ENCODE measurements at places on chromosomes 4 and X.

DNA sequence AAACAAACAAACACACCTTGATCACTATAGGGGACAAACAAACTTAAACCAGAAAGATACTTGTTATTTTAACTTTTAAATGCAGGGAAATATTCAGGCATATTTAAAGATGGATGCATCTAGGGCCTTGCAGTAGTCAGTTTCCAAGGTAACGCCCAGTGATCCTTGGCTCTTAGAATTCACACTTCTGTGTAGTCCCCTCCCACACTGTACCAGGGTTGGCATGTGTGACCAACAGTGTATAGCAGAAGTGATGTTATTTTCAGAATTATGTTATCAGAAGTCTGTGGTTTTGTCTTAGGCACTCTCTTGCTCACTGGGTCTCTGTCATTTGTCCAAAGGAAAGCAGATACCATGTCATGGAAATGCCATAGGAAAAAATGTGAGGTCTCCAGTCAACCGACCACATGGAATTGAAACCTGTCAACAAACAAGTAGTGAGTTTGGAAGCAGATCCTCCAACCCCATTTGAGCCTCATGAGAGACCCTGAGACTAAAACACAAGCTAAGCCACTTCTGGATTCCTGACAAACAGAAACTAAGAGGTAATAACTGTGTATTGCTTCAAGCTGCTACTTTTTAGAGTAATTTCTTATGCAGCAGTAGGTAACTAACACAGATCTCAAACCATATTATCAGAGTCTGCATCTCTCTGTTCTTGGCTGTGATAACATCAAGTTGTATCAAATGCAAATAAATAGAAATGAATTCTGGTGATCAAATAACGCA is 670.3 kb downstream of the KCTD8 start:
- DNase-seq, result no peak

DNA sequence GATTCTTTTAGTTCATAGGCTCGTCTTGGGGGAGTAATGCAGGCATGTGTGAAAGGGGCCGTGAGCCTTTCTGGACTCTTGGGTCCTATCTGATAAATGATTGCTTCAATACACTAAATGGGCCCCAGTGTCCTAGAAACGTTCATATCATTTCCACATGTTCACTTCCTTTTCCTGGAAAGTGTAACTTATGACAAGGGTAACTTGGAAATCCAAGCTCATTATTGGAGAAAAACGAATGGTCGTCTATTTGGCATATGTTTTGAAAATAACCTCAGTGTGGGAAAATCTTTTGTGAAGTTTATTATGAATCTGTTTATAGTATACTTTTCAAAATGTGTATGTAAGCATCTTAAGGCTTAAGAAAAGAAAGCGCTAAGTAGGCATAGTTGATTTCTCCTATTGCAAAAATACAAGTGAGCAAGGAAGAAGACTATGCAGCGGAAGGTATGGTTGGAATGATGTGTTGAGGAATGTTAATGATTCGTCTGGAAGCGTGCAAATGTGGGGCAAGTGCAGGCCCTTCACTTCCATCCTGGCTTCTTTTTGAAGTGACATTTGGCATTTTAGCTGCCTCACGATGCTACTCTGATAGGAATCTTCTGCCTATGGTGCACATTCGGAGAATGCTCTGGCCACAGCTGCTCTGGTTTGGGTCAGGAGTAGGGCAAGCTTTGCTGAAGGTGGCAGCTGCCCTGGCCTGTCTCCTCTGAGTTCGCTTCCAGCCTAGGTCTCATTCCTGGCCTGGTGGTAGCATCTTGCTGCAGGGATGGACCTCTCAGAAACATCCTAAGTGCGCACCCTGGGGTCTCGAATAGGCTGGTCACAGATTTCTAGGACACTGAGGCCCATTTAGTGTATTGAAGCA is 49.5 kb upstream of the STOX2 start:
- DNase-seq, result no peak

DNA sequence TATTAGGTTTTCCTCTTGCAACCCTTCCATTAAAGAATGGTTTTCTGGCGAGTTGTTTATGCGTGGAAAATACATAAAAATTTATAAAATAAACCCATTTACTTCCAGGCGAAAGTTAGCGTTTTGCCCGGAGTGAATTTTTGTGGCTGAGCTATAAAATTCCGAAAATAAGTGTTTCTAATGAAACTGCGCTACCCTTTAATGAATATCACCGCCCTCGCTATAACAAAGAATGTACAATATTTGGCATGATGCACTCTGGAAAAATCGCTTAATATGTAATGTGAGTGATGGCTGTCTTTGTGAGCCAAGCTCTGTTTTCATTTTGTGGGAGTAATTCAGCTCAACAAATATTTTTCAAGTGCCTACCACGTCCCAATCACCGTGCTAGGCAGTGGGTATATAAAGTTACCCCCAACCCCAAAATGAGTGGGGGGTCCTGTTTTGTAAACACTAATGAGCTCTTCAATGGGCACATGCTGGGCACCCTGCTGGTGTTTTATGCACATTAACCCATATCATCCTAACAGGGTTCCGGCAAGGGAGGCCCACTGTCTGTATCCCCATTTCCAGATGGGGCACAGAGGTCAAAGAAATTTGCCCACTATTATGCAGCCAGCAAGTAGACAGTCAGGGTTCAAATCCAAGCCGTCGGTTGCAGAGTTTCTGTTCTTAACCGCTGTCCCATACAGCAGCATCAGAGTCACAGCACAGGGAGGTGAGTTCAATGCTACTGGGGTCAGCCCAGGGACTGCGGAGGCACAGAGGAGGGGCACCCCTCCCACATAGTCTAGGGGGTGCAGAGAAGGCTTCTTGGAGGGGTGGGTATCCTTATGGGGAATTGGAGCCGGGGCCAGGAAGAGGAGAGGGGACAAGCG is 65.7 kb upstream of the STX18 start:
- DNase-seq, result no peak

- no peak for DNase-seq
These were observed 67.4 kb downstream of the CHRNA9 start for GRCh38 chr4:40402556-40402955.

GRCh38 chrX:84933956-84934556 is 69.6 kb upstream of the APOOL start:
- DNase-seq, result no peak

GRCh38 chr4:97987019-97987648 is 156.1 kb downstream of the STPG2 start:
- DNase-seq, result no peak

- DNase-seq, result no peak
These were observed 390.6 kb upstream of the ATOH1 start for GRCh38 chr4:93437991-93438390.

- DNase-seq, result no peak
These were observed 161.9 kb downstream of the PHF8 start for GRCh38 chrX:53882331-53882730.

GRCh38 chr4:138865765-138866164 is 149.8 kb upstream of the NOCT start:
- no peak for DNase-seq

DNA sequence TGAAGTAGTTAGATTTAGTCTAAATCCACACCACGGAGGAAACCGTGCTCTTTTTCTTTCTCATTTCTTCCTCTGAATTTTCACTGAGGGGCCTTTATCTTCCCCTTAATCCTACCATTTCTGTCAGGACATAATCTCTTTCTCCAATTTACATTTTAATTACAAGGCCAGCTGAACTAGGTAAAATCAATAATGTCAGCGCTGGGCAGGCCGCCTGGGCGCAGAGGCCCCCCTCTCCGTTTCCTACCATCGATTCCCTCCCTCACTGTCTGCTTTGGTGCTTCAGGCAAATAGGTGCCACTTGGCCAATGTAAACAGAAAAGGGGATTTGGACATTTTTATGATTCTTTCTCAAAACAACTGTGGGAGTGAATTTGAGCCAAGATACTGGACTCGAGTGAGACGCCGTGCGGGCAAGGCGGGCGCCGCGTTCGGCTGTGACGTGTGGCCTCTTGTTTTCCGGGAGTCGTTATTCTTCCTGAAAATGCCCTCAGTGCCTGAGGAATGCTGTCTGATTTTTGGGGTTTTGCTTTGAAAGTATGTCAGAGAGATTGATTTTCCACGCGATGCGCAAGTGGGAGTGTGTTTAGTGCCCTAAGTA is 22.6 kb downstream of the UVSSA start:
- no peak for DNase-seq

- no peak for DNase-seq
These were observed 56.3 kb downstream of the DTHD1 start for GRCh38 chr4:36337665-36338185.

DNA sequence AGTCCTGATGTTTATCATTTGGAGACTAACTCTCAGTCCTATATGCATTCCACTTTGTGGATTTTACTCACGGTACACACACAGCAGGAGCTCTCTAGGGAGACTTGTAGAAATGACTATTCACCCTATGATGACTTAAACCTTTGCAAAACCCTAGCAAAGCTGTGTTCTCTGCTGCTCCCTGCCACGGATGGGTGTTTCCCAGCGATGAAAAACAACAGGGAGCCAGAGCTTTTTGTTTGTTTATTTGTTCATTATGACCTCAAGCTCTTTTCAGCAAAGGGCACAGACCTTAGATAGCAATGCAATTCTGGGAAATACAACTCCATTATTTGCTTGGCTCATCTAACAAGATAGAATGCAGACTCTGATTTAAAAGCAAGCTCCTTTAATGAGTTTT is 156.6 kb downstream of the GRIA3 start:
- DNase-seq, result no peak

DNA sequence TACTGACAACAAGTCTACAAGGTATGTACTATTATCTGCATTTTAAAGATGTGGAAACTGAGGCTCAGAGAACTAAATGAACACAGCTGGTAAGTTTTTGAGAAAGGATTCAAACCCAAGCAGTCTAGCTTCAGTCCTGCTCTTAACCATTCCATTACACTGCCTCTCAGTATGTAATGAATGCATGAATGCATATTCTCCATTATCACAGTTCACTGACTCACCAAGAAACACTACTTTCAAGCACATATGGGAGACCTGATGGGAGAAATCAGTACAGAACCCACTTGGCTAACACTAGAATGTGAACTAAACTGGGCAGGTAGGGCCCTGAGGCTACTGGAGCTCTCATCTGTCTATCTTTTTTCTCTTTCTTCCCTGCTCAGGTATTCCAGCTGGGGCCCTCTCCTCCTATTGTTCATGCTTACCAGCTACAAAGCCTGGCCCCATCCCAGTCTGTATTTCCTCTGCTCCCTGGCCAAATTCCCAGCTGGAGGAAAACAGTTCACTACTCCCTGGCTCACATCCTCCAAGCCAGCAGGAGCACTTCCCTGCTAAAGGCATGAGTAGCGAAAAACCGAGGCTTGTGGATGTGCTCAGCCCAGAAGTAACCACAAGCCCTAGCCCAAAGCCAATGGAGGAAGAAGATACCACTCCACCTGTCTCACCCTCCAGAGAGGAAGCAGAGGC is 178.2 kb upstream of the ARHGEF9 start:
- no peak for DNase-seq

DNA sequence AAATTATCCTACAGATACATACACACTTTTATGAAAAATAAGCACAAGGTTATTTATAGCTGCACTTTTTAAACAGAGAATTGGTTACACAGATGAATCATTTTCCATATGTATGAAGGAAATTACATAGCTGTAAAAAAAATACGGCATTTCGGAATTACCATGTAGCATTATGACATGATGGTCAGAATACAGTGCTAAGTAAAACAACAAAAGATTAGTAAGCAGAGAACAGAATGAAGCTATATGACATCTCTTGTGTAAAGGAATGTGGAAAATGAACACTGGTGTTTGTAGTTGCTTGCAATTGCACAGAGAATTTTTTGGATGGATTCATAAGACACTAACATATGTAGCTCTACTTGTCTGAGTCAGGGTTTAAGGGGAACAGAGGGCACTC is 1222.0 kb upstream of the PRKX start:
- no peak for DNase-seq

- no peak for DNase-seq
These were observed 44.1 kb downstream of the TIGD4 start for GRCh38 chr4:152735396-152735859.

DNA sequence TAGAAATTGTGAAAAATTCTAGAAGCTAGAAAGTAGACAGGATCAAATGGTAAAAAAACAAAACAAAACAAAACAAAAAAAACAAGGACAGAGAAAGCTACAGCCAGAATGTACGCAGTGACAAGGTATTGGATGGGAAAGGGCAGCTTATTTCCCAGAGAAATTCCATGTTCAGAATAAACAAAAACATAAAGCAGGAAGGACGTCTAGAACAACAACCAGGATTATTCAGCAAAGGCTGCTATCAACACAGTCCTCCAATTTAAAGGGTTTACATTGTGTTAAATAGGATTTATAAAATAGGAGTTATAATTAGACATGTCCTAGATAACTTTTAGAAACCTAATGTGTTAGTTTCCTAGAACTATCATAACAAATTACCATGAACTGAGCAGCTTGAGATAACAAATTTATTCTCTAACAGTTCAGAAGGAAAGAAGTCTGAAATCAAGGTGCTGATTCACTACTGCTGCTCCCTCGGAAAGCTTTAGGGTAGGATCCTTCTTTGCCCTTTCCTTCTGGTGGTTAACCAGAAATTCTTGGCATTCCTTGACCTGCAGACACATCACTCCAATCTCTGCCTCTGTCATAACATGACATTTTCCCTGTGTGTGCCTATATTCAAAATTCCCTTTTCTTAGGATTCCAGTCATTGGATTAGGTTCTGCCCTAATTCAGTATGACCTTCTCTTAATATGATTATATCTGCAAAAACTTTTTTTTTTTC is 175.6 kb downstream of the SNCA start:
- DNase-seq, result no peak

GRCh38 chr4:142845293-142846107 is 601 bp downstream of the INPP4B start:
- no peak for DNase-seq

DNA sequence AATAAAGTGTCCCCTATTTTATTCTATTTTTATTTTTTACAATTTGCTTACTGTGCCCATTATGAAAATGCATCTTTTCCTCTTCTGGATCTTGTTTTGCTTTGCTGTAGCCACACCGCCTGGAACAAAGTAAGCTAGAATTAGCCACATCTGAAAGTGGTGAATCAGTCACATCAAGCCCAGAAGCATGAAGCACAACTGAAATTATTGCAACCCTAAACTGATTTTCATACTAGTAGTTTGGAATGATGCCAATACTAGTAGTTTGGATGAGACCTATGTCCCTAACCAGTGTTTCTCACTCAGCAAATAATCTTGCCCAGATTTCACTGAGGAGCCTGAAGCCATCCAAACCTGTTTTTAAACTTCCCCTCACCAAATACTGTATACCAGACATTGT is 303.0 kb downstream of the EPHA5 start:
- no peak for DNase-seq

- DNase-seq, result no peak
These were observed 594.9 kb downstream of the KCTD8 start for GRCh38 chr4:43853565-43854264.

DNA sequence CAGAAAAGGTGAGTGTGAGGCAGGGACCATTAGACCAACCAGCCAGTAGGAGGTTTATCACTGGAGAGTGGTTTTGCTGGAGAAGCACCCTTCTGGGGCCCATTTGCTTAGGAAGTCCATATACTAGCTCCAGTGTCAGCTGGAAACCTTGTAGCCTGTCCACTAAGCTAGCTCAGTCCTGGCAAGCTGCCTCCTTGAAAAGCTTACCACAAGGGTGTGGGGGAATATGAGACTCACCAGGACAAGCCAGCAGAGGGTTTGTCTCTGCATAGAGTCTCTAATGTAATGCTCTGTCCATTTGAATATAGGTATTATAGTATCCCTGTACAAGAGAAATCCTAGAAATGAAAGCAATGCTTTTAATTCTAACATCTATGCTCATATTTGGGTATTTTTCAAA is 86.3 kb downstream of the FBXL5 start:
- DNase-seq, result no peak

GRCh38 chrX:15401378-15401777 is 17.2 kb upstream of the VEGFD start:
- DNase-seq, result no peak

Measured in cerebellar nuclear complex (tissue), 1 donor.